Dermis blood vessel endothelial cell (primary cell): ENCODE measurements at places on chromosomes 5 and 9.

- DNase-seq = no peak
Measured at GRCh38 chr5:103441523-103441922, 121.1 kb downstream of the NUDT12 start.

GRCh38 chr5:159386028-159386711 is 55.9 kb upstream of the IL12B start:
- DNase-seq = no peak

- no peak for DNase-seq
Measured at GRCh38 chr5:149719666-149720065, 10.4 kb upstream of the PPARGC1B start.

GRCh38 chr9:108869092-108869725 is 7.1 kb downstream of the ACTL7A start:
- DNase-seq = no peak

- no peak for DNase-seq
Measured at GRCh38 chr5:36721664-36722235, 115.3 kb downstream of the SLC1A3 start.

- no peak for DNase-seq
Measured at GRCh38 chr5:73066466-73066865, 53.9 kb upstream of the TMEM171 start.

- no peak for DNase-seq
Measured at GRCh38 chr9:38224941-38225340, 155.9 kb upstream of the SHB start.

DNA sequence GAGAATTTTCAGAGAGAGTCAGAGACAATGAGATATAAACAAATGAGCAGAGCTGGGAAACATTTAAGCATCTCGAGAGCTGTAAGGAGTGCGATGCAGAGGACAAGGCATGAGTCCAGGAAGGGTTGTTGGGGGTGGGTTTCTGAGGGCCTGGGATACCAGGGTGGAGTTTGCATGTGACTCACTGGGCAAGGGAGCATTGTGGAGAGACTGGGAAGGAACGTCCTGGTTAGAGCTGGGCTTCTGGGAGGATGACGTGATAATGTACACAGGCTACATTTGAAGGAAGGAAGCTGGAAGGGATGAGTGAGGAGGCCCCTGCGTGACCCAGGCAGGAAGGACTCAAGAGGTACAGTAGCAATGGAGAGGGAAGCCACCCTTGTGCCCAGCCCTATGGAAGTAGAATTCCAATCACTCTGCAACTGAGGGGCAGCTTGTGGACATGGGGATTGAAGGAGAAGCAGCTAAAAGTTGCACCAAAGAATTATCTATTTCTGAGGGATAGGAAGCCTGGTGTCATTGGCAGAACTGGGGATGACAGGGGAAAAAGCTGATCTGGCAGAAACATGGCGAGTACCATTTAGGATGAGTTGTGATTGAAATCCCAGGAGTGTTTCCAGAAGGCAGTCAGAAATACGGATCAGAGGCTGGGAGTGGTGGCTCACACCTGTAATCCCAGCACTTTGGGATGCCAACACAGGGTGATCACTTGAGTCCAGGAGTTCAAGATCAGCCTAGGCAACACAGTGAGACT is 59.3 kb upstream of the AFAP1L1 start:
- peak; percentile 89 for DNase-seq

DNA sequence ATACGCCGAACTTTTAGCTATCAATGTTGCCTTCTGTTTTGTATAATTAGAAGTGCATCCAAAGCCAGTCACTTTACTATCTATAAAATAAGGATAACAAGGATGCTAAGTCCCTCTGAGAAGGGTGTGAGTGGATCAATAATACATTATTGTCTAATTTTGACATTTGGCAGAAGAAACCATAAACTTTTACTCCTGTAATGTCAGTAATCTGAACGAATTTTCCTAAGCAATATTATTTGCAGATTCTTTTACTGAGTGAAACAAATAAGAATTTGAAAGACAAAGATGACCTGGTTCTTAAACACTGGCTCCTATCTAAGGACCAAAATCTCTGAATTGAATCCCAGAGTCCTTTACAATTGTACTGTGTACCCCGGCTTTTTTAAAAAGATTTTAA is 126.6 kb upstream of the TMEM161B start:
- DNase-seq = no peak

DNA sequence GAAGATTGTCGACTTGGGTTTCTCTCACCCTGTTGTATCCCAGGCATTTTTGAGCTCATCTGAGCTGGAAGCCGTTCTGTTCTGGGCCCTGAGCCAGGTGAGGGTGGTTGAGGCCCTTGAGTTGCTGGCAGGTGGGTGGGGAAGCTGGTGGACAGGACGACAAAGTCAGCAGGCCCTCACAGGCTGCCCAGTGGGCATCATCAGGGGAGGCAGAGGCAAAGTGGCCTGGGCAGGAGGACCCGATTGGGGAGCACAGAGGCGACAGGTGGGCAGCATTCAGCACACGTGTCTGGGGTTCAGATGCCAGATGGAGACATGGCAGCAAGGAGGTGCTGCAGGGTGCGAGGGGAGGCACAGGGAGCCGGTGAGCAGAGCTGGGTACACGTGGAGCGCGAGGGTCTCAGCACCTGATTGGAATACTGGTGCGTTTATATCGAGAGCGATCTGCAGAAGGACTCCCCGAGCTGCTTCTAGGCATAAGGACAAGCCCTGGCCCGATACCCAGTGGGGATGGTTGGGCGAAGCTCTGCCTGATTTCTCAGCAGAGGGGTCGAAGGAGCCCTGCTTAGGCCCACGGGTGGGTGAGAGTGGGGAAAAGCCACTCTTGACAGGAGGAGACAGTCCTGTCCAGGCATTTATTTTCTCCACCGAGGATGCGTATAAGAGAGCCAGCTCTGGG is 49.0 kb upstream of the SUSD3 start:
- DNase-seq = no peak

DNA sequence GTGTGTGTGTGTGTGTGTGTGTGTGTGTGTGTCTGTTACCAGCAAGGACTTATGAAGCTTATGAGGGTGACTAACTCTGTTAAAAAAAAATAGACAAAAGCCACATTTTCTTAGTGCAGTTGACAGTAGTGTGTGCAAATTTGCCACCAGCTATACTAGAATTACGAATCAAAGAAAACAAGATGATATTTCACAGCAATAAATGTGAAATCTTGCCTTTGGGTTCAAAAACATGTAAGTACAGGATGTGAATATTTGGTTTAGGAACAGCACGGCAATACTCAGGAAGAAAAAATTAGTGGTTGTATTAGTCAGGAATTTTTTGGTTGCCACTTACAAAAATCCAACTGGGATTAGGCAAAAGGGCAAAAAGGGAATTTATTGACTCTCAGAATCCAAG is 117.4 kb downstream of the NPR3 start:
- DNase-seq = no peak

DNA sequence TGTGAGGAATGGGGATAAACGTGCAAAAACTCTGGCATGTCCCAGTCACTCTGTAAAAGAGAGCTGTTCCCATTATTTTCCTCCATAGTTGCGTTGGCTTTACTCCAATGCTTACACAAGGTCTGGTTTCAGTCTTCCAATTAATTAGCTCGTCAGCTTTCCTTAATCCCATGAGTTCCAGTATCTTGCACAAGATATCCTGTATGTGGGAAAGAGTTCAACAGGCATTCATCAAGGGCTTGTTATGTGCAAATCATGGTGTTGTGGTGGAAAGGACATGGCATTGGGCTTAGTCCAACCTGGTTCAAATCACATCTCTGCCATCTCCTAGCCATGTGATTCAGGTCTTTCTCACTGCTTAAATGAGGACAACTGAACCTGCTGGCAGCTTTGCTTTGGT is 77.5 kb upstream of the PANK3 start:
- no peak for DNase-seq

GRCh38 chr5:138946241-138946623 is 71.1 kb upstream of the LRRTM2 start:
- no peak for DNase-seq

DNA sequence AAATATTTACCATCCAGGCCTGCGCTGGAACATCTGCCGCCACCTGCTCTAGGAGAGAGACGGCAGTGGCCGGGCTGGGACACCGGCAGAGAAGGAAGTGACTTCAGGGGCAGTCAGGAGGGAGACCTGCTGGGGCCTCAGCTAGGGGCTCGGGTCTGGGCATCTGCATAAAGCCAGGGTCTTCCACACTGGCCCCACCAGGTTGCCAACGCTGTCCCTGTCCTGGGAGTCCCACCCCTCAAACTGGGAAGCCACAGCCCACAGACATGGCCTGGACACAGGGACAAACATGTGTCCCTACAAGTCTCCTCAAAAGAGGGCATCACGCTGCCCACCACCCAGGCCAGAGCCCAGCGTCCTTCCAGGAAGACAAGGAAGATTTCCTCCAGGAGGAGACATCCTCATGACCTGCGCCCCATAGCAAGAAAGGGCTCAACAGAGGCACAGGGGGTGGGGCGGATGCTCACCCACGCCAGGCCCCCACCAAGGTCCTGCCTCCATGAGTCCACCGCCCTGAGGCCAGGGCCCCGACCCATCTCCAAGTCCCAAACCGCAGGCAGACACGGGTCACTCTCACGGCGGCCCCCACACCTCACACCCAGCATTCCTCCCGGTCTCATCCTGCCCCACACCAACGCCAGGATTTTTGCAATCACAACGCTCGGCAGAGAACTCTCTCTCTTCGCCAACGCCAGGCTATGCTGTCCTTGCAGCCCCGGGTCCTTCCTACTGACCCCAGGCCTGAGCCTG is 9.0 kb downstream of the VAV2 start:
- no peak for DNase-seq

DNA sequence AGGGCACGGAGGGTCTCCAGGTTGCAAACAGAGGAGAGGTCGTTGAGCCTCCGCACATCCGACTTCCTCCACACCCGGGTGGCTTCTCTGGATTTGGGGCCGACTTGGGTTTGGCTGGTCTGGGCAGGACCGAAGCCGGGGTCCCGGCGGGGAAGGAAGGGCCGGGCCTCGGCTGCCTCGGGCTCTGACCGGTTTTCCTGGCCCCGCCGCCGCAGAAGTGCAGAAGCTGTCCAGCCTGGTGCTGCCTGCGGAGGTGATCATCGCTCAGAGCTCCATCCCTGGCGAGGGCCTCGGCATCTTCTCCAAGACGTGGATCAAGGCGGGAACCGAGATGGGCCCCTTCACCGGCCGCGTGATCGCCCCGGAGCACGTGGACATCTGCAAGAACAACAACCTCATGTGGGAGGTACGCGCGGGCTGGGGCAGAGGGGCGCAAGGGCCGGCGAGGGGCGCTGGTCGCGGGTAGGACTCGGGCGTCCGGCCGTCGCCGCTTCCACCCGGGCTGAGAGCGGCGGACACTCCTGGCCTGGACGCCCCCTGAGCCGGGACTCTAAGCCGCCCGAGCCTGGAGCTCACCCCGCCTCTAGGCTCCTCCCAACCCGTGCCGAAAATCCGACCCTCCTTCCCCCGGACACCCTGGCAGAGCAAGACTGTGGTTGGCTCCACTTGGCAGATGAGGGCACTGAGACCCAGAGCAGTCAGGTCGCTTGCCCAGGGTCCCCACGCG is 2.2 kb downstream of the PRDM12 start:
- DNase-seq = no peak

- no peak for DNase-seq
Measured at GRCh38 chr5:36675282-36675681, 68.9 kb downstream of the SLC1A3 start.

DNA sequence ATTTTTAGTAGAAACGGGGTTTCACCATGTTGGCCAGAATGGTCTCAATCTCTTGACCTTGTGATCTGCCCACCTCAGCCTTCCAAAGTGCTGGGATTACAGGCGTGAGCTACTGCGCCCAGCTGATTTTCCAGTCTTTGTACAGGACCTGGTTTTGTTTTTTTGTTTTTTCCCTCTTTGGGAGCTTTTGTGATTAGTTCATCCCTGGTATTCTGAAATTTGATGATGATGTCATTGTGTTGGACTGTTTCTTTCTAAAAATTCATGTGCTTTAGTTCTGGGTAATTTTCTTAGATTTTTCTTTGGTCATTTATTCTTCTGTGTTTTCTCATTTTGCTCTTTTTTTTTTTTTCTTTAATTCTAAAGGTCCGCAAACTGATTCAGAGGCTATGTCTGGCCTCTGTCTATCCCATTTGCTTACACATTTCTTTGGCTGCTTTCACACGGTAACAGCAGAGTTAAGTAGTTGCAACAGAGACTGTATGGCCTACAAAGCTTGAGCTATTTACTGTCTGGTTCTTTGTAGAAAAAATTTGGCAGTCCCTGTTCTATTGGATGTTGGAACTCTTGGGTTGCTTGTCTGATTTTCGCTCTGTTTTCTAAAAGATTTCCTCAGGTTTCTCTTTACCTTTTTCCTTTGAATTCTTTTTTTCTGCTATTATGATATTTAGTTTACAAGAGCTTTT is 24.8 kb downstream of the STX17 start:
- DNase-seq = no peak

GRCh38 chr5:87413343-87413645 is 564 bp upstream of the CCNH start:
- no peak for DNase-seq

GRCh38 chr5:150777685-150778084 is 872 bp upstream of the SMIM3 start:
- peak; percentile 19 for DNase-seq

DNA sequence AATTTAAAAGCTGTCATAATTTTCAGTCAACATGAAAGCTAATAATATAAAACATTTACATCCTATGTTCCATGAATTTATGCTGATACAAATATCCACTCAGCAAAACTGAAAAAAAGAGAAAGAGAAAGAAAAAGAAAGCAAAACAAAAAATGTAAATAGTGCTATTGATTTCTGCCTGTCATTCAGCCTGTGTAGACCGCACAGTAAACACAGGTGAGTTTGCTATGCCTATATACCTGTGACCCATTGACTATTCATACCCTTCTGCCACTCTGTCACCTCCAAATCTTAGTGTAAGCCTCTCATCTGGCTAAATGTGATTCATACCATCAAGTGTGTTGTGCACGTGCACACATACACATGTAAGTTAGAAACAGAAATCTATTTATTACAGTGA is 359.0 kb upstream of the RORB start:
- no peak for DNase-seq
